Spleen (tissue), 13 donors: ENCODE measurements at places on chromosomes 1 and 21. TPM values are rescaled to one million over a fixed set of nuclear protein-coding genes. Genes with fewer than 3 reads are reported as not detected.

Gene PLPPR4
- total RNA-seq, result 0.33 TPM

GRCh38 chr1:163875927-163876320 lies 554.2 kb downstream of the NUF2 start:
- no peaks in the 10 kb centered on the region for H3K27me3 ChIP-seq
- H3K27ac ChIP-seq, result no peak overlapping the region
- no peaks in the 10 kb centered on the region for H3K36me3 ChIP-seq
- no peak overlapping the region for H3K4me3 ChIP-seq

GRCh38 chr1:154448331-154448811 lies 43.2 kb downstream of the IL6R start:
- H3K27ac ChIP-seq, result no peak overlapping the region
- DNase-seq, result no peak
- no peaks in the 10 kb centered on the region for H3K36me3 ChIP-seq

- no peak overlapping the region for H3K4me3 ChIP-seq
- H3K27me3 ChIP-seq, result no peaks in the 10 kb centered on the region
- DNase-seq, result no peak
- H3K27ac ChIP-seq, result no peak overlapping the region
Observed at GRCh38 chr1:214321705-214322453, 40.9 kb downstream of the SMYD2 start.

DNA sequence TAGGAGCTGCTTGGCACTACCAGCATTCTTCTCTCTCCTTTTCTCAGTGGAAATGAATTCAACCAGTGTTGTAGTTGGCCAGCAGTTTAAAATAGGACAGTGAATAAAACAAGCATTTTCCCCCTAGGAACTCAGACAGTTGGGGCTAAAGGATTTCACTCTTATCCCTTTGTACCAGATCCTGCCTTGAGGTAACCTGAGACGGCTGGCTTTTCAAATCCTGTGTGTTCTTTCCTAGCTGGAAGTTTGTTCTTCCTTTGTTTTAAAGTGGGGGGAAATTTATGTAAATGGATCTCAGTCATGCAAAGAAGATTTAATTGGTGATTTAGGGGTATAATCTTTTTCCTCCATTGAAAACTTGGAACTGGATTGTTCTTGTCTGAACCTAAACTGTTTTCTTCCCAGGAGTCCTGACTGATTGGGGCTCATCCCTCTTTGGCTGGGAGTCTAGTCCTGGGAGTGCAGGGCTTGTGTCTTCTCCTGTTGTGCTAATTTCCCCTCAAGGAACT lies 23.3 kb downstream of the ZP4 start:
- H3K27me3 ChIP-seq, result peaks cover 6% of the 10 kb centered on the region
- no peak overlapping the region for H3K27ac ChIP-seq
- no peak overlapping the region for H3K4me3 ChIP-seq
- no peak for DNase-seq
- no peaks in the 10 kb centered on the region for H3K4me1 ChIP-seq
- H3K36me3 ChIP-seq, result no peaks in the 10 kb centered on the region
